ENCODE measurements at places on chromosomes 5 and 9.
A peak's percentile ranks its signal among the peaks of the same experiment; 100 is the strongest.

- no peak for DNase-seq
Measured at GRCh38 chr5:45796959-45797553, 100.9 kb upstream of the HCN1 start.

DNA sequence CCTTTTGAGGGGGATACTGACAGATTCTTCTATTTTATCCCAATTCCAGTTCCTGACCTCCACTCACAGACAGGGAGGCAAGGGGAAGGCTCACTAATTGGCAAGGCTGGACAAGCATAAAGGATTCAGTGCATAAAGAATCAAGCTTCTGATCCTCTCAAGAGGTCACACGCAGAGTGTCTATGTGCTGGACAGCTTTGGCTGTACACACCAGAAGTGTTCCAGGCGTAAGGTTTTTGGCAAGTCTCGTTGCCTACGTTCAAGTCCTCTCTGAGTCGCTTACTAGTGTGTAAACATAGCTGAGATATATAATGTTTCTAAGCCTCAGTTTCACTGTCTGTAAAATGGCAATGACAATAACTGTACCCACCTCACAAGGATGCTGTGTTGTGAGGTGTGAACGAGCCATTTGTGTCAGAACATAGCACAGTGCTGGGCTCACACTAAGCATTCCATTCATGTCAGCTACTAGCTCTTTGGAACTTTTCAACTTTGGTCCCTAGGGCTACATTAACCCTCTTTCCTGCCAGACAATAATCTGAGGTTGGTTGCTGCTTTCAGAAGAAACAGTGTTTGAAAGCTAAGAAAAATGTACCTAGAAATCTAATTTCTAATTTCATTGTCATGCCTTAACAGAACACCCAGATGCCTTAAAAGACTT lies 52.1 kb downstream of the PALM2AKAP2 start:
- no peak for DNase-seq

- DNase-seq: no peak
Measured at GRCh38 chr9:113343732-113344231, 3.7 kb upstream of the WDR31 start.

GRCh38 chr5:81788329-81788728 lies 37.4 kb upstream of the SSBP2 start:
- no peak for DNase-seq

GRCh38 chr9:36488389-36488756 lies 84.3 kb upstream of the MELK start:
- no peak for DNase-seq

- no peak for DNase-seq
Measured at GRCh38 chr9:82791692-82792091, 271.2 kb downstream of the RASEF start.

DNA sequence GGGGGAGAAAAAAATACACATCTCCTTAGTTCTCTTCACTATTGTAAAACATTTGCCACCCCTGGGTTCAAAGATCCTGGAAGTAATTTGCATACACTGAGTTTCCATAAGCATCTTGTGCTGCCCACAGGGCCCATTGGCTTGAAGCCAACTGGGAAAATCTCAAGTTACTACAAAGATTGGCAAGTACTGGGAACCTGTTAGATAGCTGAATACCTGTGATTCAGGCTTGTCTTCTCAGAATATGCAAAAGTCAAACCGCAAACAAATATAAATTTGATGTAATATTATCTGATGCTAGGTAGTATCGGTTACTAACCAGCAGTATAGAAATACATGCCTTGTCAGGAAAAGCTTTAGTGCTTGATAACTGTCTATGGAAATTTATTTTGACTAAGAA lies 156.9 kb upstream of the FST start:
- no peak for DNase-seq

DNA sequence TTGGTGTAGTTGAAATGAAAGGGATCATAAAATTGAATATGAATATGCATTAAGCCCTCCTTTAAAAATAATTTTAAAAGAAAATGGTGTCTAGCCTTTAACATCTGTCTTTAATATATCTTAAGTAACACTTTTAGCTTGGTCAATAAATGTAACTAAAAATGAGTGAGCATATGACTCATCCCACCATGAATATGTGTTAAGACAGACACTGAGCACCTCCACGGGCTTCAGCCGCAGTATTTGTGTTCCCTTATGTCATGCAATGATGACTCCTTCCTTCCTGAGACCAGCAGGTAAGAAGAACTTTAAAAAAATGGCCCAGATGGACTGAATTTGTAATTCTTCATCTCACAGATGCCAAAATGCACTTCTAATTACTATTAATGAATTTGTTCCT lies 563.2 kb downstream of the NR2F1-AS1 start:
- DNase-seq: peak; percentile 81

DNA sequence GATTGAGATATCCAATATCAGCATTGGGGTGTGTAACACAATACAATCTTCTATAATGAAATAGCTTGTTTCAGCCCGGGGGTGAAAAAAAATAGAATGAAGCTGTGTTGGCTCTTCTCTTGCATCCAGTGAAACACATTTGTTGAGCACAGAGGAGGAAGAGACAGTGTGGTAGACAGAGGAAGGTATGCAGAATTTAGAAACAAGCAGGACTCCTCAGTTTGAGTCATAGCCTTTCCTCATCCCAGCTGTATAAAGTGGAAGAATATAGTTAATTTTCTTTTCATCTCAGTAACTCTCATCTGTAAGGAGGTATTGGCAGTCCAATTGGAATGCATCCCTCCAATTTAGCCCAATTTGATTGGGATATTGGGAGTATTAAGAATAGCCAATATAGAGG lies 302.2 kb upstream of the VLDLR start:
- peak; percentile 37 for DNase-seq

GRCh38 chr9:117987945-117988344 lies 283.7 kb downstream of the TLR4 start:
- no peak for DNase-seq

- peak; percentile 24 for DNase-seq
Measured at GRCh38 chr9:74742792-74743730, 144.7 kb downstream of the TRPM6 start.

DNA sequence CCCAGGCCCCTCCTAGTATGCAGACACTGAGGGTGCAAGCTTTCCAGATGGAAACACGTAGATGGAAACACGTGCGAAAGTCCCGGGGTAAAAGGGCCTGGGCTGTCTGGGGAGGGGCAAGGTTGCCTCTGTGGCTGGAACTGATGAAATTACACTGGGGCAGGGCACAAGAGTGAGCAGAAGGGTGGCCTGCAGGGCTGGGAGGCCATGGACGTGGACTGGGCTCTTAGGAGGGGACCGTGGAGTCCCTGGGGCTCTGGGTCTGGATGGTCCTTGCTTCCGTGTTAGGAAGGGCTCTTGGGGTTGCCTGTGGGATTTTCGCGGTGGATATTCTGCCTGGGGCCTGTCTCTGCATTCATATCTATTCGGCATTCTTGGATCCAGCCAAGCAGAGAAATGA lies 63.3 kb downstream of the IRX1 start:
- DNase-seq: no peak

GRCh38 chr5:150777685-150778084 lies 872 bp upstream of the SMIM3 start:
- no peak for DNase-seq

DNA sequence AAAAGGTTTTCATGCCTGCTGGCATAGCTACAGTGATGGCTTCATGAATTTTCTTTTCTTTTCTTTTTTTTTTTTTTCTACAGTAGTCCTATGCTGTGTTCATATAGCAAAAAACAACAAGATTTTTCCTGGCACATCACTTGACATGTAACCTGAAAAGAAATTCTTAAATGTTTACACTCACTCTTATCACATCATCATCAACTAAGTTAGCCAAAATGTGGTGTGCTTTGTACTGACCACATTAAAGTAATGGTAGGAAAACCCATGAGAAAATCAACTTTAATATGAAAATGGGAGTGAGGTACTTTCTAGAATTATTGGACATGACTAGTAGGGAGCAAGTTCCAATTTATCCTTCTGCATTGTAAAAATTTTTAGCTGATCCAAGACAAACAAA lies 146.7 kb downstream of the SSBP2 start:
- DNase-seq: no peak

- no peak for DNase-seq
Measured at GRCh38 chr9:88037285-88037845, 63.0 kb upstream of the CDK20 start.

All from IMR-90 (cell line).